ENCODE measurements at places on chromosomes 3 and 15. TPM values are rescaled to one million over a fixed set of nuclear protein-coding genes. Genes with fewer than 3 reads are reported as not detected.

The ADIPOQ gene
- total RNA-seq, result not detected

The GALNT15 gene
- not detected for total RNA-seq

The LPCAT4 gene
- total RNA-seq, result 74.5 TPM

The IL20RB gene
- 3.1 TPM for total RNA-seq

The RTP4 gene
- total RNA-seq, result not detected

The SPINK8 gene
- total RNA-seq, result not detected

The CORO2B gene
- 10.5 TPM for total RNA-seq

The CYP19A1 gene
- not detected for total RNA-seq

The PAQR5 gene
- total RNA-seq, result not detected

The CHST2 gene
- total RNA-seq, result 1.1 TPM

The RBP2 gene
- not detected for total RNA-seq

The LYSMD2 gene
- total RNA-seq, result 0.89 TPM

The HACD3 gene
- 50.5 TPM for total RNA-seq

The GNAT1 gene
- not detected for total RNA-seq

The KNL1 gene
- 58.7 TPM for total RNA-seq

The DNAJC13 gene
- total RNA-seq, result 46.1 TPM

The CDHR4 gene
- total RNA-seq, result not detected

The TLR9 gene
- total RNA-seq, result 9.0 TPM

The ASB14 gene
- total RNA-seq, result not detected

The GOLGA8G gene
- not detected for total RNA-seq

The EPHB3 gene
- total RNA-seq, result not detected

The FBXO45 gene
- 15.6 TPM for total RNA-seq

The RGMA gene
- total RNA-seq, result not detected

The ARNT2 gene
- total RNA-seq, result not detected

The MST1R gene
- 0.38 TPM for total RNA-seq

The DNAH12 gene
- not detected for total RNA-seq

The SLC28A1 gene
- not detected for total RNA-seq

The HIGD2B gene
- total RNA-seq, result 0.33 TPM

The PPP1R2 gene
- total RNA-seq, result 91.9 TPM

The SLC28A2 gene
- total RNA-seq, result not detected

The STAC gene
- not detected for total RNA-seq

The CFAP92 gene
- 0.18 TPM for total RNA-seq

The SAXO2 gene
- total RNA-seq, result 6.6 TPM

The PCOLCE2 gene
- total RNA-seq, result not detected

The ITGA11 gene
- not detected for total RNA-seq

The ARIH2 gene
- total RNA-seq, result 131 TPM

The TMEM207 gene
- total RNA-seq, result not detected

The GPX1 gene
- 148 TPM for total RNA-seq

The TRPC1 gene
- 3.4 TPM for total RNA-seq

The SKOR1 gene
- total RNA-seq, result 1.6 TPM

The GOLGA8T gene
- not detected for total RNA-seq

The SLC6A11 gene
- not detected for total RNA-seq

The DPPA2 gene
- total RNA-seq, result not detected

The RLBP1 gene
- not detected for total RNA-seq

The ZNF662 gene
- not detected for total RNA-seq

The RTP1 gene
- total RNA-seq, result not detected

The BHLHE40 gene
- not detected for total RNA-seq

The FBXO40 gene
- total RNA-seq, result not detected

The TM6SF1 gene
- 28.7 TPM for total RNA-seq

The TM4SF1 gene
- total RNA-seq, result not detected

The RTP3 gene
- 0.37 TPM for total RNA-seq

Data from OCI-LY7 (cell line).